ENCODE measurements at places on chromosomes 6 and 20. TPM values are rescaled to one million over a fixed set of nuclear protein-coding genes. Genes with fewer than 3 reads are reported as not detected.

F13A1 gene
- total RNA-seq: 1.6 TPM

SPDEF gene
- total RNA-seq: not detected

RIPPLY2 gene
- not detected for total RNA-seq

TBX18 gene
- total RNA-seq: 0.10 TPM

MAFB gene
- not detected for total RNA-seq

KHDC1 gene
- total RNA-seq: 6.4 TPM

TUBB1 gene
- total RNA-seq: not detected

TMEM151B gene
- not detected for total RNA-seq

GLP1R gene
- total RNA-seq: 0.05 TPM

SNX3 gene
- total RNA-seq: 70.0 TPM

HDGFL1 gene
- total RNA-seq: 1.1 TPM

PHF20 gene
- 41.7 TPM for total RNA-seq

SUMO4 gene
- total RNA-seq: 2.1 TPM

GSTA3 gene
- not detected for total RNA-seq

RHAG gene
- 0.32 TPM for total RNA-seq

All from GM12878 (cell line).